ENCODE measurements at places on chromosomes 1 and 21. TPM values are rescaled to one million over a fixed set of nuclear protein-coding genes. Genes with fewer than 3 reads are reported as not detected.

ZMYND12 gene
- total RNA-seq, result not detected

MTMR11 gene
- total RNA-seq, result 2.2 TPM

S100A3 gene
- total RNA-seq, result 1.0 TPM

BCAR3 gene
- total RNA-seq, result 30.8 TPM

DNAI4 gene
- total RNA-seq, result 0.68 TPM

RCAN3 gene
- 0.18 TPM for total RNA-seq

OR2G6 gene
- total RNA-seq, result not detected

DTL gene
- 82.1 TPM for total RNA-seq

FCN3 gene
- total RNA-seq, result not detected

LCA5L gene
- not detected for total RNA-seq

LRRN2 gene
- not detected for total RNA-seq

SPRR2E gene
- total RNA-seq, result not detected

F11R gene
- total RNA-seq, result not detected

FMOD gene
- 7.5 TPM for total RNA-seq

- no peak for DNase-seq
These were observed 94.9 kb upstream of the ADAMTS5 start for GRCh38 chr21:27061770-27062169.

GRCh38 chr1:155622191-155622590 lies 12.2 kb downstream of the MSTO1 start:
- DNase-seq, result no peak

- no peak for DNase-seq
These were observed 20.7 kb downstream of the FNBP1L start for GRCh38 chr1:93468662-93469061.

DNA sequence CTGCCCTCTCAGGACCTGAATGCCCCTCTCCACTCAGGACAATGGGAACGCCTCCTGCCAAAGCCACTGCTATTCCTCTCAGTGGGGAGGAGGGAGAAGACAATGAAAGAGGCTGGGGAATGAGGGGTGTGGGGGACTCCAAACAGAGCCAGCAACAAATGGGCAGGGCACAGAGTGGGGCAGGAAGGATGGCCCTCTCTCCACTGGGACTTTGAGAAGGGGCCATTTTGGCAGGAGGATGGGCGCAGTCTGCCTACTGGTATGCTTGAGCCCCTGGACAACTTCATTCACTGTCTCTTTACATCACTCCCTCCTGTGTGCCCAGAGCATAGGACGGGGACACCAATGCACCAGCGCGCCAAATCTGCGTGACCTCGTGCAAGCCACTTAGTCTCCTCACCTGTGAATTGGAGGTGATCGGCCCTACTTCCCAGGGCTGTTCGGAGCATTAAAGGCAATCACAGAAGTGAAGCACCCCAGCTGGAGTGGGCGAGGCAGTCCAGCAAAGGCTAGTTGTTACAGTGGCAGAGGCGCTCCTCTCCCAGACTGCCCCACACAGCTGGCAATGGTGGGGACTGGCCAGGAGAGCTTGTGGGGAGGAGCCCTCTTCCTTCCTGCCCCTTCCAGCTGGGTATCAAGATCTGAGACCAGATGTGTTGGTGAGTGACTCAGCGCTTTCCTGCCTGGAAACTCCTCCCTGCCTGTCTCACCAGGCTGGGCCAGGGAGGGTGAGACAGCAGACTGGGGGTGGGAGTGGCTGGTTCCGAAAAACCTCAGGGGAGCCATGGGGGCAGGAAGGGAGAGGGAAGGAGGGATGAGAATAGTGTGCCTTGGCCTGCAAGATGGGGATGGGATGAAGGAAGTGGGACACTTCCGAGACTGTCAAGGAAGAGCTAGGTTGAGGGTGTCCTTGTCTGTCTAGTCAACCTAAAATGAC lies 22.4 kb upstream of the SYNC start:
- DNase-seq, result peak; percentile 79

DNA sequence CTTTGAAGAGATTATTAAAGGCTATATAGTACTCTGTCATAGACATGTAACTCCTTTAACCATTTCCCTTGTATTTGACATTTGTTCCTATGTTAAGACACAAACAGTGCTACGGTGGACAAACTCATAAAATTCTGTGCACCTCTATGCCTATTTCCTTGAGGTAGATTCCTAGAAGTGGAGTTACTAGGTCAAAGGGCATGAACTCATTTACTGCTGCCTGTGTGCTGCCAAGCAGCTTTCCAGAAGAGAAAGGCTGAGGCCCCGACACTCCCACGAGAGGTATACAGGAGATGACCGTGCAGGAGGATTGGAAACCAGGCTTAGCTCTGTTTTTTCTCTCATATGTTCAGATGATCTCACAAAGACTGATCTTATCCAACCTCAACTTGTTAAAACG lies 34.4 kb upstream of the TENT5C start:
- DNase-seq, result no peak

- no peak for DNase-seq
These were observed 344.9 kb upstream of the RUNX1 start for GRCh38 chr21:35394049-35394448.

GRCh38 chr1:224789311-224789710 lies 140.2 kb upstream of the DNAH14 start:
- DNase-seq, result no peak

- DNase-seq, result no peak
These were observed 69.3 kb downstream of the SLC37A1 start for GRCh38 chr21:42582787-42583476.

- peak; percentile 69 for DNase-seq
These were observed 9.8 kb upstream of the CDC20 start for GRCh38 chr1:43348809-43349593.

- no peak for DNase-seq
These were observed 68.6 kb downstream of the ADGRL2 start for GRCh38 chr1:81869307-81869706.

DNA sequence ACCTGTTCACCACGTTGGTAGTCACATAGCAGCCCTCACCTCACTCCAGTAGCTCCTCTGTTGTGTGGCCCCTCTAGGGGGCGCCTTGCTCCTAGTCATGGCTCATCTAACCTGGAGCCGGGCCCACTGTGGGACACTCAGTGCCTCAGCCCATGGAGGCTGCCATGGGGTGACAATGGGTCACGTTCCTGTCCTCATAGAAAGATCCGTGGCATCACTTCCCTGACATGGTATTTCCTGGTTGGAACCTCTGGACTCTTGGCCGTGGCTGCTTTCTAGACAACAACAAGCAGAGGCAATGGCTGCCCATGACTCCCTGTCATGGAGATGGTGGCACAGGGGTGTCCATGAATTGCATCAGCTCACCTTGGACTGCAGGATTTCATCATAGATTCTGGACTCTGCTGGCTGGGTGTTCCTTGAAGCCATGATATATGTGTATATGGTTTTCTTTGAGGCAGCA lies 27.5 kb upstream of the SLAMF6 start:
- DNase-seq, result peak; percentile 7

GRCh38 chr1:62601457-62601856 lies 4.1 kb downstream of the ANGPTL3 start:
- no peak for DNase-seq

GRCh38 chr1:150561254-150561973 lies 12.2 kb downstream of the ADAMTSL4 start:
- peak; percentile 92 for DNase-seq

- no peak for DNase-seq
These were observed 207.9 kb upstream of the CACYBP start for GRCh38 chr1:174791863-174792262.

DNA sequence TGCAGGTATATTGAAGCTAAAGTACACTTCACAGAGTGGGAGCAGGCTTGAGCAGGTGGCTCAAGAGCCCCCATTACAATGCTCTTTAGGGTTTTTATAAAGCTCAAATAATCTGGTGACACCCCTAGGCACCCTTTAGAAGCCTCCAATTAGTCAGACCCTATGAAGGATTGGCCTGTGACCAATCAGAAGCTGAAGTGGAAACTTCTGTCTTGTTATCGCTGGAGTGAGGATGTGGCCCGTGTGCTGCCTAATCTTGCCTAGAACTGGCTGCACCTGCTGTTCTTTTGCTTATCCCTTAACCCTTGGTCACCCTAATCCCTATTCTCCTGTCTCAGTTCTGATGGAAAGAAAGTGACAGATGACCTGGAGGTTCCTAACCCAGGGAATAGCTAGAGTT lies 70.8 kb upstream of the ABCG1 start:
- DNase-seq, result no peak

GRCh38 chr1:202084791-202085681 lies 37.7 kb upstream of the GPR37L1 start:
- peak; percentile 82 for DNase-seq

DNA sequence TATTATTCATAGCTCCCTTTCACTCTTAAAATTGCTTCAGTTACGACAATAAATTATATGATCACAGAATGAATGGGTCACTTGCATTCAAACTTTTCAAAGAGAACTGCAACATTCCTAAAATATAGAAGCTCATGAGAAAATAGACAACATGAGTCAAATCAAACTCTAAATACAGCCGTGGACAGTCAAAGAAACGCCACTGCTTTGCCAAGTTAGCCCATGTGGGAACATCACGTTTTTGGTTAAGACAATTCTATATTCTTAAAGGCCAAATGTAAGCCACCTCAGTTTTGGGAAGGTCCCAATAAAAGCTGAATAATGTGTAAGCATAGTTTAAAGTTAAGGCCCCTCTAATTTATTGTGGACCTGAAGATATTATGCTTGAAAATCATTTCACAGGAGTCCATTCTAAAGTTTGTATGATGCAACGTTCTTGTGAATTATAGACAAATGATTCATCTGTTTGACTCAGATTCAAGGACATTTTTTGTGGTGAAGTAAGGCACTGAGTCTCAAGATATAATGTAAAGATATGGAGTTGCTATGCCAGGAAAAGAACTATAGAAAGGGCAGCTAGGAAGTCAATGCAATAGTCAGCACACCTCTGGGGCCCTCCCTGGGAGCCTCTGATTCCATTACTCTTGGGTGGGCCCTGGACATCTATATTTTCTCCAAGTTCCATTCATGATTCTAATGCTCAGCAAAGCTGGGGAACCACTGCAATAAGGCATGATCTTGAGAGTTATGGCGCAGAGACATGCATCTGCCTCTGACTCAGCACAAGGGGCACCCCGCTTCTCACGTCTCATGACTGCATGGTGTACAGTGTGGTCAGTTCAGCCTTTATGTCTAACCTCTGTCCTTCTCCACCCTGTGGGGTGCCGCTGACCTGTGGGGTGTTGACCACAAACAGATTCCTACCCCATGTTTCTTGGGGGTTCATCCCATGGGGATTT lies 33.9 kb downstream of the ETS2 start:
- DNase-seq, result no peak

DNA sequence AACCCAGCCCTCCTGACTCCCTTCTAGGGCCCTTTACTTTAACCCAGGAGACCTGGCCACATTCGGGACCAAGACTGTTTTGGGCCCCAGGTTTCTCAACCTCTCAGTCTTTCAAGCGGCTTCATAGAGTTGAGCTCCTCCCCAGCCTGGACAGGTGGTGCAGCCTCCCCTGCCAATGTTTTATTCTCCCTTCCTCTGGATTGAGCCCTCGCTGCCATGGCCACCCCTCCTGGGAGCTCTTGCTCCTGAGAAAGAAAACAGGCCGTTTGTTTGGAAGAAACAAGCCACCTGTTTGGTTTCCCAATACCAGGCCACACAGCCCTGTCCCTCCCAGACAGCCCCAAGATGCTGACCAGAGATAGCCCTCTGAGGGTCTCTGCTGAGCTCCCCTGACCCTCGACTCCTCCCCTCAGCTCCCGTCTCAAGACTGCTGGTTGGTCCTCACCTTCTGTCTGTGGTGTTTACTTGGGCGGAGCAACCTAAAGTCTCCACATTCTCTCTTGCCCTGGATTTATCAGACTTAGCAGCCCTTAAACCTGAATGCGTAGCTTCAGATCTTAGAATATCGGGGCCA lies 3.3 kb downstream of the TMEM51 start:
- DNase-seq, result no peak

DNA sequence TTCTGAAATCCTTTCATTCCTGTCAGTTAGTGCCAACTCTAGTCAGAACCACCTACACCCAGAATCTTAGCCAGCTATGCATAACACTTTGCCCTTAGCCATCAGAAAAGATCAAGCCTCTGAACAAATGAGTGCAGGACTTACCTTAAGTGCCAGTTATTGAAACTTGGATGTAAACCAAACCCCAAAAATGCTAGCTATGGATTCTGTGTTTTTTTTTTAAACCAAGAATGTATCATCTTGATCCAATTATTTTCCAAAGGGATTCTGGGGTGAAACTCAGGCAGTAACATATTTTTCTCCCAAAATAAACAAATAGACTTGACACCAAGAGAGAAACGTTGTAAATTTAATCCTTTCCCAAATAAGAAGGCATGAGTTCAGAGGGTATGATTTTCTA lies 538.6 kb upstream of the ADAMTS5 start:
- peak; percentile 13 for DNase-seq

- no peak for DNase-seq
These were observed 22.8 kb upstream of the BATF3 start for GRCh38 chr1:212722270-212722957.

DNA sequence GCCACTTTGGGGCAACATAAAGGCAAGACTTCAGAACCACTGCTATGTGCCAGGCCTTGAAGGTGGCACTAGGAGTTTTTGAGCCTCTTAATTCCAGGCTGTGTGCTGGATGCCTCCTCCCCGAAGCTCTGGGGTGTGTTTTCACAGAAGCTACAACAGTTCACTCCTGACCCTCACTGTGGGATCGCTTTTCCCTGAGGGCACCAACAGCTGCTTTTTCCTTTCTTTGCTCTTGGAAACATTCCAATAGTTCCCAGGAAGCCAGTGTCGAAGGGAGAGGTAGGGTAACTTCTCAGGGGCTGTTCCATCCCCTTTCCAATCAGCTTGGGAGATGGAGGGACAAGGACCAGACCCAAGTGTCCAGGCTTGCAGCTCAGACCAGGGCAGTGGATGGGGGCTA lies 153.4 kb downstream of the C1orf94 start:
- DNase-seq, result peak; percentile 55

DNA sequence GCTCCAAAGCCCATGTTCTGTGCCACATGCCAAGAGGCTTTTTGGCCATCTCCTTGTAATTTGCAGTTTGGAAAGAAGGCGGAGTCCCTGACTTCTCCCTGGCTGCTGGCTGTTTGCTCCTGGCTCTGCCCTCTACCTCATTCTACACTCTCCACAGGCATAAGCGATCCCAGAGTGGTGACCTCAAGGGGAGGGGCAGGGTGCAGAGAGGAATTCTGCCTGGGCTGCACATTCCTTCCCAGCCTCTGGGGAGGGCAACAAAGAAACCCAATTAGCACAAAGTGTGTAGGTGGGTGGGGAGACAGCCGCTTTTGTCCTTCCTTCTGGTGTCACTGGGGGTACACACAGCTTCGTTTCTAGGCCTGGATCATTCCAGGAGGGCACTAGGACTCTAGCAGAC lies 95.3 kb downstream of the HIVEP3 start:
- peak; percentile 20 for DNase-seq

Data from SJCRH30 (cell line).